DMS153 (cell line): ENCODE measurements at places on chromosomes 5 and 9.

- no peak for DNase-seq
Observed at GRCh38 chr9:108654566-108654965, 201.2 kb downstream of the ACTL7B start.

DNA sequence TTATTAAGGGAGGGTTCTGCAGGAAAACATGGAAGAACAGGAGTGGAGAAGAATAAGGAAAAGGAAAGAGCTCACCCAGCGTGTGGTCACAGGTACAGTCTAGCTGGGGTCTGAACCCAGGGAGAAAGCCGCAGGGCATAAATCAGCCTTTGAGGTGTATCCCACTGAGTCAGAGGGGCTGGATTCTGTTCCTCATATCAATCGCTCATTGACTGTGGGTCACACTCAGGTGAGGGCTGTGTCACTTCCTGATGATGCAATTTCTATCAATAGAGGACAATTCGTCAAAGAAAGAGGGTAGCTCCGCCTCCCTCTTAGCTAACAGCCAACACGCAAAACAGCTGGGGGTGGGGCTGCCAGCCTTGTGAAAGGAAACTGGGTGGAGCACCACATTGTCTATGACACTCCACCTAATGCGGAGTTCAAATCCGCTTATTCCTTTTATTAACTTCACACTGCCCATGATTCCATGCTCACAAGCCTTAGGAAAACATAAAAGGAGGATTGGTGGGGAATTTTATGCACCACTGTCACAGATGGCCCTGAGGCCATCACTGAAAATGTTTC, 176.2 kb downstream of the ICE1 start:
- peak; percentile 88 for DNase-seq

GRCh38 chr9:69454321-69454720, 129.3 kb downstream of the ENTREP1 start:
- DNase-seq, result no peak

- no peak for DNase-seq
Observed at GRCh38 chr5:38187532-38187931, 70.8 kb upstream of the EGFLAM start.

GRCh38 chr5:147321569-147321968, 86.7 kb downstream of the STK32A start:
- DNase-seq, result peak; percentile 19

DNA sequence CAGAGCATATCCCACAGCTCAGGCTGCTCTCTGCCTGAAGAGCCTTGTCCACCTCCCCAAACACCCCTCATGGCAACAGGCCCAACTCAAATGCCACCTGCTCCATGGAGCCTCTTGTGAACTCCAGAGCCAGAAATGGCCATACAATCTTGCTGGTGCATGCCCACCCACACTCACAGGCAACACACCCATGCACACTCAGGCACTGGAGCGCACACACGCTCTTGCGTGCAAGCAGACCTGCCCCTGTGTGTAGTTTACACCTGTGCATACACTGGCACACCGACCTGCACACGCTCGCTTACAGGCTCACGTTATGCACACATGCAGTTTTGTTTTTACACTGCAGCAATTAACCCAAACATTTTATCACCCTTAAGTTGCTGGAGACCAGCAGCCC, 40.0 kb downstream of the HRH2 start:
- DNase-seq, result no peak

- no peak for DNase-seq
Observed at GRCh38 chr5:119706049-119706448, 76.7 kb downstream of the FAM170A start.

- no peak for DNase-seq
Observed at GRCh38 chr9:93500571-93501298, 47.4 kb upstream of the FAM120AOS start.

DNA sequence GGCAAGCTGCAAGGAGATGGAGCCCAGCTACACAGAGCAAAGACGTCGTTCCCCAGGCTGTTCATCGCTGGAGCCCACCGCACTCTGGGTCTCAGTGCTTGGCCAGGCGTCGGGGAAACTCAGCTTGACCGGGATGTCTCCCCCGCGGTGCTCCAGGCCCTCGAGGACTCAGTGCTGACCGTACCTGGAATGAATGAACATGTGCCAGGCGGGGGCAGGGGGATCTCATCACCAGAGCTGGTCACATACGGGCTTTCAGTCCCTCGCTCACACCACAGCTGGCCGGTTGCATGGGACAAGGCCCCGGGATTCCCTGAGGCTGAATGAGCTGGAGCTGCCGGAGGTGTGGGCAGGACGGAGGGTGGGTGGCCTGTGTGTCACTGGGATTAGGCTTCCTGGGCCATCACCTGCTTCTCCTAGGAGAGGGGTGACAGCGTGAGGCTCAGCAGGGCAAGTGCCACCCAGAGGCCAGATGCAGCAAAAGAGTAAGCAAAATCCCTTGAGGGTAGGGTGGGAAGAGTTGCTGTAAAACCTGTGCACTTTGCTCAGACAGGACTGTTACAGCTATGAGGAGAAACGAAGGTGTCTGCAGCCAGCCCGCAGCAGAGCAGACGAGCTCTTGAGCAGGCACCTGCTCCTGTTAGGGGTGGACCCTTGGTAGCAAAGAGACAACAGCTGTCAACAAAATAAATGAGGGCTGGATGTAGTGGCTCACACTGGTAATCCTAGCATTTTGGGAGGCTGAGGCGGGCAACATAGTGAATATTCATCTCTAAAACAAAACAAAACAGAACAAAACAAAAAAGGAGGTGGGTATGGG, 70.7 kb upstream of the RAPGEF1 start:
- DNase-seq, result peak; percentile 25

GRCh38 chr9:31597977-31598376, 786.5 kb upstream of the ACO1 start:
- DNase-seq, result peak; percentile 8

GRCh38 chr5:17037751-17038150, 101.7 kb upstream of the MYO10 start:
- DNase-seq, result no peak

GRCh38 chr5:116756531-116756930, 181.9 kb upstream of the SEMA6A start:
- DNase-seq, result no peak

GRCh38 chr5:75412111-75412990, 75.3 kb downstream of the HMGCR start:
- DNase-seq, result no peak
